ENCODE measurements at places on chromosomes 6 and 20. TPM values are rescaled to one million over a fixed set of nuclear protein-coding genes. Genes with fewer than 3 reads are reported as not detected.

Gene ARFGEF3
- total RNA-seq: not detected

Gene NKAIN2
- total RNA-seq: not detected

Gene GPR6
- total RNA-seq: not detected

Gene POU5F1
- total RNA-seq: not detected

Gene MICB
- 15.0 TPM for total RNA-seq

Gene FRS3
- 3.3 TPM for total RNA-seq

Gene NFKBIL1
- 19.8 TPM for total RNA-seq

Gene ZNF335
- total RNA-seq: 7.2 TPM

Gene SMPDL3A
- total RNA-seq: 1.2 TPM

Gene COL9A1
- 16.5 TPM for total RNA-seq

Gene ID4
- 38.2 TPM for total RNA-seq

Gene LAMA4
- total RNA-seq: 2.3 TPM

Gene MYLK4
- total RNA-seq: 0.31 TPM

Gene ESF1
- 12.1 TPM for total RNA-seq
